ENCODE measurements at places on chromosomes 2 and 18.

GRCh38 chr2:205166745-205167144 is 515.6 kb upstream of the NRP2 start:
- no peak for DNase-seq

DNA sequence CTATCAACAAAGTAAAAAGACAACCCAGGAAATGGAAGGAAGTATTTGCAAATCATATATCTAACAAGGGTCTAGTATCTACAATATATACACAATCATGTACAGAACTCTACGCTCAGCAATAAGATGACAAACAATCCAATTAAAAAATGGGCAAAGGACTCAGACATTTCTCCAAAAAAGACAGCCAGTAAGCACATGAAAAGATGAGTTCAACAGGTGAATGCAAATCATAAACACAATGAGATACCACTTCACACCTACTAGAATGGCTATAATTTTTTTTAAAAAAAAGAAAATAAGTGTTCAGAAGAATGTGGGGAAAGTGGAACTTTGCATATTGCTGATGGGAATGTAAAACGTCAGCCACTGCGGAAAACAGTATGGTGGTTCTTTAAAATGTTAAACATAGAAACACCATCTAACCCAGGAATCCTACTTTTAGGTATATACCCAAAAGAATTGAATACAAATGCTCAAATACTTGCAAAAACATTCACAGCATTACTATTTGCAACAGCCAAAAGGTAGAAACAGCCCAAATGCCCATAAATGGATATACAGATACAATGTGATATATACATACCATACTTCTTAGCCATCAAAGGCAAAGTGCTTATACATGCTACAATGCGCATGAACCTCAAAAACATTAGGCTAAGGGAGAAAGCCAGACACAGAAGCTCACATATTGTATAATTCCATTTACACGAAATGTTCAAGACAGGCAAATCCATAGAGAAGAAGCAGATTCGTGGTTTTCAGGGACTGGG is 121.2 kb downstream of the CABYR start:
- no peak for DNase-seq

GRCh38 chr2:154875999-154876398 is 177.5 kb downstream of the KCNJ3 start:
- DNase-seq: no peak

DNA sequence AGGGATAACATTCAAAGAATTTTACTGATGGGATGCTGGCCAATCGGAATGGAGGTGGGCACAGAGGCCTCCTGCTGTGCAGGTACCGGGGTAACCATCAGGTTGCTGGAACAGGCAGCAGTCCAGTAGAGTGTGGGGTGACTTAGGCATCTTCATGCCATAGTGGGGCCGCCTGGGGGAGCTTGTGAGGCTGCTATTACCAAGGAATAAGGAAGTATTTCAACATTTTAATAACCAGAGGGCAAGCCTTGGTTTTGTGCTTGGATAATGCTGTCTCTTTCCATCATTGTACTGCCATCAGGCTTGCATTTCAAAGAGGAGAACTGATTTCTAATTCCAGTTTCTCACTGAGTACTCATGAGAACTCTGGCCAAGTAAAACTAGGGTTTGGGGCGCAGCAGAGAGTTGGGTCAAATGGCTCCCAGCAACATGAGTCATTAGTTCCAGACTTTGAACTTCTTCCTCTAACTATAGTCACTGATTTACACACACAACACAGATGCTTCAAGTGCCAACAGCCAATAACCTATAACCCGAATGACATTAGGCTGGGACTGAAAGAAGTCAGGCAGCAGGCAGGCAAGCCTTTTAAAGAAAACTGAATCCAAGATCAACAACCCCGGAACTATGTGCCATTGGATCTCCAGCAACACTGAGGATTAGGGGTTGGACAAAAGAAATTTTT is 56.1 kb upstream of the FHL2 start:
- DNase-seq: no peak

DNA sequence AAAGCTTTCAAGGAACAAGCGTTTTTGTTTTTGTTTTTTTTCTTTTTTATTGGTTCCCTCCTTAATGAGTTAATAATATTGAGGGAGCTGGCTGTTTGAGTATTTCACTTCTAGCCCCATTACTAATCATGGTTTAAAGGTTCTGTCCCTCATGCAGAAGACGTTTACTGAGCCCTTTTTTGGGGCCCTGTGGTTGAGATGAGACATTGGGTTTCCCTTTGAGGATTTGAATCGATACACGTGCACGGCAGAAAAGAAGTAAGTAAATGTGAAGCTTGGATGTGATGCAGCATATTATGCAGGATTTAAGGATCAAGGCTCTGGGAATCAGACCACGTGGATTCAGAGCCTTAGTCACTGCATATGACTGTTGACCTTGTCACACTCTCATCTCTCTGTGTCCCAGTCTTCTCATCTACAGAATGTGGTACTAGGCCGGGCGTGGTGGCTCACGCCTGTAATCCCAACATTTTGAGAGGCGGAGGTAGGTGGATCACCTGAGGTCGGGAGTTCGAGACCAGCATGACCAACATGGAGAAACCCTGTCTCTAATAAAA is 1.0 kb upstream of the CHST10 start:
- no peak for DNase-seq

All from renal cortex interstitium (tissue), 15 donors.